ENCODE measurements at places on chromosomes 2 and 18. TPM values are rescaled to one million over a fixed set of nuclear protein-coding genes. Genes with fewer than 3 reads are reported as not detected.

Gene APOB
- total RNA-seq = 2.3 TPM

- no peaks in the 10 kb centered on the region for H3K4me1 ChIP-seq
- no peak for DNase-seq
- no peak overlapping the region for H3K4me3 ChIP-seq
- no peaks in the 10 kb centered on the region for H3K27me3 ChIP-seq
- H3K36me3 ChIP-seq = no peaks in the 10 kb centered on the region
Measured at GRCh38 chr2:16584824-16585540, 80.7 kb downstream of the CYRIA start.

- DNase-seq = no peak
- H3K36me3 ChIP-seq = no peaks in the 10 kb centered on the region
- H3K4me1 ChIP-seq = no peaks in the 10 kb centered on the region
- H3K4me3 ChIP-seq = no peak overlapping the region
- H3K27ac ChIP-seq = no peak overlapping the region
Measured at GRCh38 chr2:106975641-106976040, 89.7 kb upstream of the ST6GAL2 start.

DNA sequence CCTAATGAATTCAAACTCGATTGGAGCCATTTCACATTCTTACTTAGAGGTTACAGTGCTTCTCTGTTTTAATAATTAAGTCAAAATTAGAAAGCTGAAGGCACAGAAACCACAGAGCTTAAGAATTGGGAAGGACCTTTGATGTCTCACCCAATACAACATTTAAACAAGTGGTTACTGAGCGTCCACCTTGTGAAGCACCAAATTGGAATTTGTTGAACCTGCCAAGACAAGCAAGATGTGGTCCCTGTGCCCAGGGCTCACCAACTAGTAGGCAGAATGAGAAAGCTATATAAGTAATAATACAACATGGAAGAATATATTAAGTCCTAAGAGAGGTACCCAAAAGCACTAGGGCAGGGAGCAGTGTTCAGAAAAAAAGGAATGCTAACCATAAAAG lies 64.5 kb upstream of the NPAS2 start:
- no peak for DNase-seq
- H3K27ac ChIP-seq = peak overlapping the region; percentile 28
- H3K4me3 ChIP-seq = no peak overlapping the region
- peaks cover 27% of the 10 kb centered on the region for H3K4me1 ChIP-seq

DNA sequence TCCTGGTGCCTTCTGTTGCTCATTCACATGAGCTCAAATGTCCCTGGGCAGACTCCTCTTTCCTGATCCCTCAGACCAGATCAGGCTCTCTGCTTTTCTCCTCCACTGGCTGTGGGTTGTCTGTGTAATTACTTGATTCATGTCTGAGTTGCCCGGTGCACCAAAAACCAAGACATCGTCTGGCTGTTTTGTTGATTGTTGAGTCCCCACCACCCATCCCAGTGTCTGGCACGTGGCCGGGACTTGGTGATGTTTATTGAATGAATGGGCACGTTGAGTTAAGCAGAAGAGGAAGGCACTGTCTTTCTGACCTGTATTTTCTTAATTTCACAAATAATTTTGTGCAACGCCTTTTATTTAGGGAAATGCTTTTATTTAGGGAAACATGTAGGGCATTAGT lies 499.1 kb upstream of the HS6ST1 start:
- no peaks in the 10 kb centered on the region for H3K36me3 ChIP-seq
- no peaks in the 10 kb centered on the region for H3K4me1 ChIP-seq
- H3K27ac ChIP-seq = no peak overlapping the region
- H3K27me3 ChIP-seq = peaks cover 16% of the 10 kb centered on the region
- no peak for DNase-seq
- H3K4me3 ChIP-seq = no peak overlapping the region

Gene PER2
- 9.1 TPM for total RNA-seq

GRCh38 chr18:46334868-46335281 lies 230.7 kb downstream of the HAUS1 start:
- no peak for DNase-seq
- H3K4me1 ChIP-seq = peaks cover 38% of the 10 kb centered on the region
- H3K4me3 ChIP-seq = peak overlapping the region; percentile 69
- H3K27me3 ChIP-seq = no peaks in the 10 kb centered on the region
- H3K27ac ChIP-seq = peak overlapping the region; percentile 45

DNA sequence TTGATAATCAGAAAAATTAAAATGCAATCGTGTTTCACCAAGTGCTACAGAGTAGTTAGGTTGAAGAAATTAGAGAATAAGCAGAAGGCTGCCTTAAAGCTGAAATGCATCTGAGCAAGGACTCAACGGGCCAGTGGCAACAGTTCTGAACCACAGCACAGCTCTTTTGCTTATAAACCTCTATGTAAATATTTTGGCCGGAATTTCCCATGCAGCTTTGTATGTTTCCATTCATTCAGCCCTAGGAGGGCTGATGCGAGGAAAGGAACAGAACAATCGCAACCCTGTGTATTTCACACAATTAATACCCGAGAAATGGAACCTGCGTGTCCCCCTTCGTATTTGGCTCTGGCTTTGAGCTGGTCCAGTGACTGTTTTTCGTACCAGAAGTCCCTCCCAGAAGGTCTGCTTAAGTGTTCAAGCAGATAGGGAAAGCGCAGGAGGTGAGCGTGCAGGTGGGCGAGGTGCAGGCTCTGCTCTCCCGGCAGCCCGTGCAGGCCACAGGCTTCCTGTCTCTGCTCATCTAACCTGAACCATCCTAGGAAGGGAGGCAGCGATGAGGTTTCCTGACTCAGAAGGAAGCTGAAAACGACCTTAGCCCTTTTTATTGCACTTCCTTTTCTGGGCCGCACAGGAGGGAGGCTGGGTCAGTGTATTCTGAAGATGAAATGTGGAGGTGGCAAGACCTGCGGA lies 67.3 kb downstream of the ASB1 start:
- H3K27ac ChIP-seq = no peak overlapping the region
- no peak overlapping the region for H3K4me3 ChIP-seq
- no peaks in the 10 kb centered on the region for H3K36me3 ChIP-seq
- DNase-seq = peak; percentile 55

Gene DNER
- 4.9 TPM for total RNA-seq

- peaks cover 8% of the 10 kb centered on the region for H3K4me1 ChIP-seq
- no peaks in the 10 kb centered on the region for H3K36me3 ChIP-seq
- H3K4me3 ChIP-seq = no peak overlapping the region
- no peaks in the 10 kb centered on the region for H3K27me3 ChIP-seq
- no peak for DNase-seq
Measured at GRCh38 chr2:221844212-221845020, 272.3 kb upstream of the EPHA4 start.

DNA sequence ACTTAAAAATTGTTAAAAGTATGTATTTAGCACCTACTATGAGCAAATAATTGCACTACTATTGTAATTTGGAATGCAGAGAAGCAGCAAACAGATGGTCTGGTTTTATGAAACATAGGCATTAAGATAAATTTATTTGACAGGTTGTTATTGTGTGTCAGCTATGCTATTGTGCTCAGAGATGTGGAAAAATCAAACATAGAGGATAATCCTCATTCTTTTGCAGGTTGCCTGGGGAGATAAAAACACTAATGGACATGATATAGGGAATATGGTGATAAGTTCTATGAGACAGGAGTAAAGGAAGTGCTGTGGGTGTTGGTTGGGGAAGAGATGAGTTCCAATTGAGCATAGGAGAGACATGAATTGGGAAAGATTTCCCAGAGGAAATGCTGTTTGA lies 71.3 kb downstream of the PPP1R1C start:
- no peaks in the 10 kb centered on the region for H3K4me1 ChIP-seq
- no peaks in the 10 kb centered on the region for H3K36me3 ChIP-seq
- no peaks in the 10 kb centered on the region for H3K27me3 ChIP-seq
- no peak overlapping the region for H3K27ac ChIP-seq

- H3K27ac ChIP-seq = no peak overlapping the region
- no peak overlapping the region for H3K4me3 ChIP-seq
- no peak for DNase-seq
- H3K4me1 ChIP-seq = no peaks in the 10 kb centered on the region
Measured at GRCh38 chr2:176514805-176515500, 245.7 kb downstream of the MTX2 start.

DNA sequence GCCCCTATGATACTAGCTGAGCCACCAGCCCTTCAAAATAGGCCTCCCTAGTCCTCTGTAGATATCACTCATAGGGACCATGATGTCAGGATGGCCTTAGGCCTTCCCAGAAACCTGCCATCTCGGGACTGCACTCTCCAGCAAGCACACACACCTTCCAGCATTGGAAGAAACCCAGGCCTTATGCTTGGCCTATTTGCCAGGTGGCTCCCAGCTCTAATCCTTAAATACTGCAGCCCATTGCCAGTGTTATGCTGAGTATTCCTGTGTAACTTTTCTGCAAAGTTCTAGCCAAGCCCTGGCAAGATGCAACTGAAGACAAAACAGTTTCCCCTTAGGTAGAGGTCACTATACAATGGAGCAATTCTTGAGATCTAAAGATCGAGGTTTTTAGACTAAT lies 316.5 kb downstream of the SETBP1 start:
- H3K4me1 ChIP-seq = no peaks in the 10 kb centered on the region
- H3K36me3 ChIP-seq = no peaks in the 10 kb centered on the region
- H3K27ac ChIP-seq = no peak overlapping the region

DNA sequence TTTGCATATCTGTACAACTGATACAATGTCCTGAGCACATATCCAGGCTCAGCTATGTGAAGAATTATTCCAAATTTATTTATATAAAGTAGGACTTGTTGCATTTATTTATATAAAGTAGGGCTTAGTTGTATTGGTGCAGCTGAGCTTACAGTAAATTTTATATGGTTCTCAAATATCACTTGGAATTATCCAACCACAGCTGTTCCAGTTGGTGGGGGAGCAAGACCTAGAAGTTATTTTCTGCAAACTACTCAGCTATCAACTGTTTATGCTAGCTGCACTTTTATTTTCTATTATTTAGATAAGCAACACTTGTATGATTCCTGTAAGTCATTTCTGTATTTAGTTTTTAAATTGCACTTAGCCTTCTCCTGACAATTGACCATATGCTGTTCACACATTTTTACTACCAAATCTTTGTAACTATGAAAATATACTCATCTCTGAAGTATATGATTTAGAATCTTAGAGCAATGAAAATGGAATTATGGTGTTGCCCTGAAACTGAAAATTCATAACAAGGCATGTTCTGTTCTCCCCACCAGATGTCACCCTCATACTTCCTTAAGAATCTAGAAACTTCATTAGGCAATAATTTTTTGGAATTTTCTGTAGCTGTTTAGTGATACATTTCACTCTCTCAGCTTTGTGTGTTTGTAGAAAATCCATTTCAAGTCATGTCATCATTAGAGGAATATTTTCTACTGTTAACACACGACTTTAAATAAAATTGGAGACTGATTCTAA lies 157.0 kb upstream of the CBLN2 start:
- no peaks in the 10 kb centered on the region for H3K4me1 ChIP-seq
- H3K27me3 ChIP-seq = no peaks in the 10 kb centered on the region

DNA sequence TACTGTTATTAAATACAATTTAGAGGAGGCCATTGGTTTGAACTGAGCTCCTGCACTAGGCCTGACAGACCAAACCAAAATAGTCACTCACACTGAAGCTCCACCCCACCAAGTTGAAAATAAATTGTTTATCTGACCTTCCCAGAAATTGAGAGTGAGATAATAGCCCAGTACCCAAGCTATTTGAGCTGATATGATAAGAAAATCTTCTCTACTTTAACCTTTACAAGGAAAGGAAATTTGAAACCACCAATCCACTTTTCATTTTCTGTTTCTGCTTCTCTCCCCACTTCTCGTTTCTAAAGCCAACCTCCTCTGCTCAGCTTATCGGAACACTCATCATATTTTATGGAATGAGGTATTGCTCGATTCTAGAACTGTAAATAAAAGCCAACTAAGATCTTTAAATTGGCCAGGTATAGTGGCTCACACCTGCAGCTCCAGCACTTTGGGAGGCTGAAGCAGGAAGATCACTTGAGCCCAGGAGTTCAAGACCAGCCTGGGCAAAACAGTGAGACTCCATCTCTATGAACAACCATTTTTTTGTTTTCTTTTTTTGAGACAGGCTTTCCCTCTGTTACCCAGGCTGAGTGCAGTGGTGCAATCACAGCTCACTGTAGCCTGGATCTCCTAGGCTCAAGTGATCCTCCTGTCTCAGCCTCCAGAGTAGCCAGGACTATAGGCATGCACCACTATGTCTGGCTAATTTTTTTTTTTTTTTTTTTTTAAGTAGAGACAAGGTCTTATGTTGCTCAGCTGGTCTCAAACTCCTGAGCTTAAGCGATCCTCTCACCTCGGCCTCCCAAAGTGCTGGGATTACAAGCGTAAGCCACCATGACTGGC lies 13.3 kb upstream of the GALM start:
- no peak for DNase-seq
- H3K27ac ChIP-seq = no peak overlapping the region
- no peaks in the 10 kb centered on the region for H3K27me3 ChIP-seq
- no peaks in the 10 kb centered on the region for H3K36me3 ChIP-seq
- H3K4me3 ChIP-seq = no peak overlapping the region
- no peaks in the 10 kb centered on the region for H3K4me1 ChIP-seq

GRCh38 chr2:175282300-175282699 lies 100.8 kb upstream of the ATP5MC3 start:
- DNase-seq = no peak
- no peaks in the 10 kb centered on the region for H3K4me1 ChIP-seq
- no peaks in the 10 kb centered on the region for H3K27me3 ChIP-seq
- H3K4me3 ChIP-seq = no peak overlapping the region
- no peaks in the 10 kb centered on the region for H3K36me3 ChIP-seq

DNA sequence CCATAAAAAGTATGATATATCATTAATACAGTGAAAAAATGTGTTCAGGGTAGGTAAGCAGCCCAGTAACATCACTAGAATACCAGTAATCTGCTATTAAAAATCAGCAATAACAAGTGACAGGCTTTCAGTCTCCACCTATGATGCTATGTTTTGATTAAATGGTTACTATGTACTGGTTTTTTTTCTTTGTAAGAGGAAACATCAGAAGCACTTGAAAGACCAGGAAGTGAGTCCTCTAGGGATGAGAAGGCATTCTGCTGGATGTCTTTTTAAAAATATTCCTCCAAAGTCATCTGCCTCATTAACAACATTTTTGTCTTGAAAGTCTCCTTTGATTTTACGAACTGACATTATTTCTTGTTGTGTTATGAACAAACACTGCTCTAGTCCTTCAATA lies 136.0 kb upstream of the FAM98A start:
- H3K4me3 ChIP-seq = no peak overlapping the region
- H3K27ac ChIP-seq = no peak overlapping the region
- H3K4me1 ChIP-seq = no peaks in the 10 kb centered on the region
- H3K36me3 ChIP-seq = no peaks in the 10 kb centered on the region

Gene IL1RL2
- 0.19 TPM for total RNA-seq

Gene GALNT14
- total RNA-seq = 0.33 TPM

DNA sequence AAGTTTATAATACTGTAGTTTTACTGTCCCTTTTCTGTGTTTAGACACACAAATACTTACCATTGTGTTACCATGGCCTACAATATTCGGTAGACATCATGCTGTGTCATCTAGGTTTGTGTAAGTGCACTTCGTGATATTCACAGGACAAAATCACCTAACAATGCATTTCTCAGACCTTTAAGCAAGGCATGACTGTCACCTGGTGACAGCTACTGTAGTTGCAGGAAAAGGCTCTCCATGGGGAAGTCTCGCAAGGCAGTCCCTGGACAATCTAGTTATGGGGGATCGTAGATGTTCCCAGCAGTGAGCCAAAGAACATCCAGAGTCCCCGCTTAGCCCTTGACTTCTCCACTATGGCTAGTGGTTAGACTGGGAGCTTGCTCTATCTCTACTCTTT lies 73.1 kb downstream of the EIF2AK3 start:
- peaks cover 6% of the 10 kb centered on the region for H3K4me1 ChIP-seq
- peaks cover 43% of the 10 kb centered on the region for H3K36me3 ChIP-seq
- DNase-seq = no peak

Gene SH3BP4
- total RNA-seq = 58.3 TPM

- no peaks in the 10 kb centered on the region for H3K36me3 ChIP-seq
- no peaks in the 10 kb centered on the region for H3K27me3 ChIP-seq
- peak; percentile 79 for DNase-seq
- H3K27ac ChIP-seq = no peak overlapping the region
- no peak overlapping the region for H3K4me3 ChIP-seq
Measured at GRCh38 chr18:35508746-35509338, 11.1 kb upstream of the INO80C start.

Gene SLC14A1
- total RNA-seq = 1.3 TPM

Gene TMEM237
- 15.7 TPM for total RNA-seq

Gene AQP12A
- total RNA-seq = not detected
